Lung microvascular endothelial cell (primary cell): ENCODE measurements at places on chromosomes 11 and 22.
A peak's percentile ranks its signal among the peaks of the same experiment; 100 is the strongest.

DNA sequence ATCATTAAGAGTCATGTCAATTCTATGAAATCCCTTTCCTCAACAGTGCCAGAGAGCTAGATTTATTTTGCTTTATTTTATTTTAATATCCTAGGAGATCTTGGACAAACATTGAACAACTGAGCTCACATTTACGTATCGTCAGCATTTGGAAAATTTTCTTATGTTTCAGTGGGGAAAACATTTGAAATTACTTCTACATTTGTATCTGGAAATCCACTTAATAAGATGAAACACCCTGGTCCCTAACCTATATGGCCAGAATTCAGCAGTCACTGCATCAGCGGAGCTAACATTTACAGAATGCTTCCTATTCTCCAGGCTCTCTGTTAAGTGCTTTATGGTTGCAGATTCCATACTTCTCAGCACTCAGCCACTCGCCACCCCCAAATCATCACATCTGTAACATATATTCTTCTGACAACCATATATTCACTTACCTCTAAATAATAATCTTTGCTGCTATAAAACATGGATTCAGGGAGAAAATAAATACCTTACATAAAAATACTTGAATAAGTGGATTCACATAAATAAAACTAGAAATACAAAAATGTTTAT, 773.9 kb downstream of the JRKL start:
- no peak for DNase-seq

DNA sequence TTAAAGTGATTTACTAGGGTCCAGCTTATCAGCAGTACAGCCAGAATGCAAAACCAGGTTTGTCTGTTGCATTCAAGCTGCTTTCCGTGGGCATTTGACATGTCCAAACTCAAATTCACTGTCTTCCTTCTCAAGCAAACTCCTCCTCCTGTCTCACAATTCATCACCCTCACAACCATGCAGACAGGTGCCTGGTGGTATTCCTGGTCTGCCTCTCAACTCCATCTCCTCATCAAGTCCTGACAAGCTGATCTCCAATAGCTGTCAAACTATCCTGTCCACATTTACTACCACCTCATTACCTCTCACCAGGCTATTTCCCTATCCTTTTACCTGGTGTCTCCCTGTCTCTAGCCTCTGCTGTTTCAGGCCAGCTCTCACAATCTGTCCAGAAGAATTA, 49.1 kb upstream of the LYVE1 start:
- DNase-seq: no peak

DNA sequence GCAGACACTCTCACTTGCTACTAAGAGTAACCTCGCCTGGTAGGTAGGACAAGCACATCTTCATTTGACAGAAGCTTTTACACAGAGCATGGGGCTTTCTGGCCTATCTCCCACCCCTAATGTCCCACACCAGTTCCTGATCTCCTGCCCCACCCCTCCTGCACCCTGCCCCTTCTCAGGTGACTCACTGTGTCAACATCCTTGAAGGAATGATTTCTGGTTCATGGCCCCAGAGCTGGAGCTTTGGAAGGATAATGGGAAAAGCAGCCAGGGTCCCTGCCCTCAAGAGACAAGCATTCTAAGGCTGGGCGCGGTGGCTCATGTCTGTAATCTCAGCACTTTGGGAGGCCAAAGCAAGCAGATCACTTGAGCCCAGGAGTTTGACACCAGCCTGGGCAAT, 47.2 kb downstream of the LRFN4 start:
- no peak for DNase-seq

DNA sequence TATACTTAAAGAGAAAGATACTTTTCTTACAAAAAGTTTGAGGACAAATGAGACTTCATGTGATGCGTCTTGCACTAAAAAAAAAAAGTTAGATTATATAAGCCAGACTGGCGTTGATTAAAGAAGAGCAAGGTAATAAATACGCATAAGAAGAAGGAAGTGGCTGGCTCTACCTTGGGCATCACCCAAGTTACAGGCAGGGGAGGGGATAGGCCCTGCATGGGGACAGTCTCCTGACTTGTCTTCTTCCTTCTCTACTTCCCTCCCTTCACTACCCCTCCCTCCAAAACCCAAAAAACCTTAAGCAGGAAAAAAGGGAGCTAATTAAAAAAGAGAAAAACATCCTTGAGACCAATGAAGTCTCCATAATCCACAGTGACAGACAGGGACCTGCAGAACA, 22.3 kb upstream of the TMA7B start:
- no peak for DNase-seq

GRCh38 chr11:57977709-57978108, 46.0 kb upstream of the OR9Q1 start:
- DNase-seq: no peak

GRCh38 chr22:47919001-47919441, 1156.6 kb downstream of the TBC1D22A start:
- no peak for DNase-seq

- DNase-seq: no peak
Observed at GRCh38 chr11:64088162-64089026, 52.7 kb downstream of the FLRT1 start.

DNA sequence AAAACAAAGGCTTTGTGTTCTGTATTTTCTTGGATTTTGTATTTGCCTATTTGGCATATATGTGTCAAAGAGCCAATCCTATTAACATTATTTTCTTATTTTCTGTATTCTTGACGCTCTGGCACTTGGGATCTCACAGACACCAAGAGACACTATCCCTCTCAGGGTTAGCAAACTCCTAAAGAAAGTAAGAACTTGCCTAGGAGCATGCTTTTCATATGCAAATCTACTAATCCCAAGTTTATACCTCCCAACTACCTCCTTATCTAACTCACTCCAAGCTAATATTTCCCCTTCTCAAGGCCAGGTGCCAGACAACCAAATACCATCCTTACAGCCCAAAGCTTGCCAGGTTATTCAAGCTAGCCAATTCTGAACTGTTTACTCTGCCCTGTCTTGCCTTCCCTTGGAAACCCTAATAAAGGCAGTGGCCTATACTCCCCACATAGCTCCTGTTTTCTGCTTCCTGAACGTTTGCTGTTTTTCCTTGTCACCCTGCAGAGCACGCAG, 455.4 kb upstream of the ANO3 start:
- no peak for DNase-seq

- no peak for DNase-seq
Observed at GRCh38 chr11:82791779-82792178, 58.1 kb upstream of the FAM181B start.

DNA sequence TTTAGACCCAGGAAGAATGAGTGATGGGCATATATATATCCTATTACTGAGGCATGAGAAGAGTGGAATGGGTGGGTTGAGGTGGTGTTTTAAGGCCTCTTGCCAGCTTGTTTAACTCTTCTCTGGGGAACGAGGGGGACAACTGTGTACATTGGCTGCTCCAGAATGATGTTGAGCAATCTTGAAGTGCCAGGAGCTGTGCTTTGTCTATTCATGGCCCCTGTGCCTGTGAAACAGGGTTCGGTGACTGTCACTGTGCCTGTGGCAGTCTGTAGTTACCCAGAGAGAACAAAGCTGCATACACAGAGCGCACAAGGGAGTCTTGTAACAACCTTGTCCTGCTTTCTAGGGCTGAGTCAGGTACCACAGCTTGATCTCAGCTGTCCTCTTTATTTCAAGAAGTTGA, 11.7 kb downstream of the LIMK2 start:
- no peak for DNase-seq

DNA sequence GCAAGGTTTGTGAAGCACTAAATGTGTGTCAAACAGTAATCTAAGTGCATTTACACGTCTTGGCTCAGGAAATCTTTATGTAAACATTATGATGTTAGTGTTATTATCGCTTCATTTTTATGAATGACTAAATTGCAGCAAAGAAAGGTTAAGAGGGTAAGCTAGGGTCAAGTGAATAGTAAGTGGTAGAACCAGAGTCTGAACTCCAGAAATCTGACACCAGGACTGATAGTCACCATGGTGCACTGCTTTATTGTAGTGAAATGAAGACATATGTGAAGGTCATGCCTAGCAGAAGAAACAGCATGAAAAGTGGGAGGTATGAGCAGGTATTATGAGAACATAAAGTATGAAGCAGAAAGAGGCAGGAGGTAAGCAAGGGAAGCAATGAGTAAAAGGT, 368.7 kb upstream of the TENM4 start:
- DNase-seq: no peak

- DNase-seq: peak; percentile 1
Observed at GRCh38 chr11:20243974-20244373, 83.7 kb upstream of the DBX1 start.

- no peak for DNase-seq
Observed at GRCh38 chr11:127049486-127049885, 48.9 kb upstream of the KIRREL3 start.

GRCh38 chr22:49815641-49816091, 12.0 kb downstream of the BRD1 start:
- DNase-seq: no peak

- DNase-seq: peak; percentile 21
Observed at GRCh38 chr11:107859459-107860239, 1.1 kb upstream of the SLC35F2 start.

GRCh38 chr11:57154739-57155138, 27.0 kb upstream of the LRRC55 start:
- no peak for DNase-seq

DNA sequence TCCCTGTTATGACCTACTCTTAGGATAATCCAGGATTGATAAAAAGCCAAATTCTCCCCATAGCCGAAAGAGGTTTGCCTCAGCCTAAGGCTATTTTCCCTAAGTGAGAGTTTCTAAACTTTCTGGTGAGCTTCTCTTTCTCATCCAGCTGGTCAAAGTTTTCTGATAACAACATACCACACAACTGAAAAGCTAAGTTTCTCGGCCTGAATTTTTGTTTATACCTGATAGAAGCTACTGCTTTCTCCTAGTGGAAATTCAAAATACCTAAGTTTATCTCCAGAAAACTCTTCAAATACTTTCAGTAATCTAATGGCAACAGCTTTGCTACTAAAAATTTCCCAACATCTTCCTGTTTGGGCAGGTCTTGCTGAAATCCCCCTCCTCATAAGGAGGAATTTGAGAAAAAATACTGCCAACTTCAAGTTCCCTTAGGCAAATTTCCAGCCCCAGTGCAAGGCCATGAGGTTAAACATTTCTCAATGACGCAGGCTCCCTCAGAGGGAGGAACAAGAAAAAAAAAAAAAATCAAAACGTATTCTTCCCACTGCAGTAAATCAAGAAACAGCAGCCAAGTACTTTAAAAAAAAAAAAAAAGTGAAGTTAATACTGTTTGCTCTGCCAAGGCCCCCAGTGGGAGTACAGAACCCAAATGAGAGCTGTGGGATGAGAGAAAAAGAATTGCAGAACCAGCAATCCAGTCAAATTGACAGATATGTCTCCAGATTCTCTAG, 127.0 kb downstream of the MRTFA start:
- DNase-seq: no peak

DNA sequence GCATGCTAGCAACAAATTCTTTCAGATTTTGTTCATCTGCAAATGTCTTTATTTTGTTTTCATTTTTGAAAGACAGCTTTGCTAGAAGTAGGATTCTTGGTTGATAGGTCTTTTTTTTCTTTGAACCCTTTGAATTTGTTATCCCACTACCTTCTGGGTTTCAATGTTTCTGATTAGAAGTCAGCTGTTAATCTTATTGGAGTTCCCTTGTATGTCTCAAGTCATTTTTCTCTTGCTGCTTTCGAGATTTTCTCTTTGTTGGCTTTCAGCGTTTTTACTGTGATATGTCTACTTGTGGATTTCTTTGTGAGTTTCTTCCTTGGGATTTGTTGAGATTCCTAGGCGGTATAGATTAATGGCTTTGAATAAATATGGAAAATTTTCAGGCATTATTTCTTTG, 27.2 kb upstream of the MS4A8 start:
- no peak for DNase-seq

GRCh38 chr11:21066030-21066429, 396.6 kb downstream of the NELL1 start:
- no peak for DNase-seq

DNA sequence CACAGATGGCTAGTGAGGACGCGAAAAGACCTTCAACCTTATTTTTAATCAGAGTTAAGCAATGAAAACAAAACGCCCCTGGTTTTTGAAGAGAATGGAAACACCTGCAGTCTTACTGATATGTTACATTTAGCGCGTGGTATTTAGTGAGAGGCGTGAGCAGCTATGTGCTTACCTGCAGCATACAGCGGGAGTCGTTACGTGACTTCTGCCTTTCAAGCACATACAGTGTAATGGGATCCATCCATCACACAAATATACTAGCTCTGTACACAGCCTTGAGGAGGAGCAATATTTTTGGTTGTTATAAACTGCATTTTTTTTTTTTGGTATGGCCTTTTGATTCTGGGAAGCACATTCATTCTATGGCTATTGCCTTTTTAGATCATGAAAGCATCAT, 5.5 kb downstream of the KRTAP5-2 start:
- no peak for DNase-seq

DNA sequence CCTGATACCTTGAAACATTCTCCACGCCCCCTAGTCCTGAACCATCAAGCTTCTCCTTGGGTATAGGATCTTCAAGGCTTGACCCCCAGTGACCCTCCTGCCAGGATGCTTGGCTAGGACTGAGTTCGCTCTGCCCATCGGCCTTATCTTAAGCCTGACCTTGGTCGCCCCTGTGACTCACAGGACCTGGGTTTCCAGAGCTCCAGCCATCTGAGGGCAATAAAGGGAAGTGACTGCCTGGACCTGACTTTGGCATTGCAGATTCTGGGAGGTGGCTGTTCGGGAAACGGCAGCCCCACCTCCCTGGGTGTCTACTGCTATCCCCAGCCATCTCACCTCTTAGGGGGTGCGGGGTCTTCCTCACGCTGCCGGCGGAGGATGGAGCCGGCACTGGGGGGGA, 15.4 kb downstream of the CARD10 start:
- DNase-seq: no peak

- no peak for DNase-seq
Observed at GRCh38 chr11:112051768-112052167, 22.0 kb downstream of the PIH1D2 start.

- DNase-seq: no peak
Observed at GRCh38 chr22:33850193-33850592, 70.1 kb downstream of the LARGE1 start.

DNA sequence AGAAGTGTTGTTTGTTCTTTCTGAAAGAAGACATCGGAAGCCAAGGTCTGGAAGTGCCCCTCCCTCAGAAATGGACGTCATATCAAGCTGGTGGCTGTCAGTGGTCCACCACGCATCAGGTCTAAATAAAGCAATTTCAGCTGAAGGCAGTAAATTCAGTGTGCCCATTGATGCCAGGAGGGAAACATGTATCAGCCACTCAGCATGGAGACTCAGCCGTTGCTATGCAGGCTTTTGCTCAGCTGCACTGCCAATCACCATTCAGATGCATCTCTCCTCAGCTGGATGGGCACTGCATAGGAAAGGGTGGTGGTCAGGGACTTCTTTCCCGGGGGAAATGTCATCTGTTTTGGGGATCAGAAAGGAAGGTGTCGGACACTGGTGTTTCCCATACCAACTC, 878.2 kb downstream of the NTM start:
- no peak for DNase-seq
